ENCODE measurements at places on chromosomes 12 and 14.

DNA sequence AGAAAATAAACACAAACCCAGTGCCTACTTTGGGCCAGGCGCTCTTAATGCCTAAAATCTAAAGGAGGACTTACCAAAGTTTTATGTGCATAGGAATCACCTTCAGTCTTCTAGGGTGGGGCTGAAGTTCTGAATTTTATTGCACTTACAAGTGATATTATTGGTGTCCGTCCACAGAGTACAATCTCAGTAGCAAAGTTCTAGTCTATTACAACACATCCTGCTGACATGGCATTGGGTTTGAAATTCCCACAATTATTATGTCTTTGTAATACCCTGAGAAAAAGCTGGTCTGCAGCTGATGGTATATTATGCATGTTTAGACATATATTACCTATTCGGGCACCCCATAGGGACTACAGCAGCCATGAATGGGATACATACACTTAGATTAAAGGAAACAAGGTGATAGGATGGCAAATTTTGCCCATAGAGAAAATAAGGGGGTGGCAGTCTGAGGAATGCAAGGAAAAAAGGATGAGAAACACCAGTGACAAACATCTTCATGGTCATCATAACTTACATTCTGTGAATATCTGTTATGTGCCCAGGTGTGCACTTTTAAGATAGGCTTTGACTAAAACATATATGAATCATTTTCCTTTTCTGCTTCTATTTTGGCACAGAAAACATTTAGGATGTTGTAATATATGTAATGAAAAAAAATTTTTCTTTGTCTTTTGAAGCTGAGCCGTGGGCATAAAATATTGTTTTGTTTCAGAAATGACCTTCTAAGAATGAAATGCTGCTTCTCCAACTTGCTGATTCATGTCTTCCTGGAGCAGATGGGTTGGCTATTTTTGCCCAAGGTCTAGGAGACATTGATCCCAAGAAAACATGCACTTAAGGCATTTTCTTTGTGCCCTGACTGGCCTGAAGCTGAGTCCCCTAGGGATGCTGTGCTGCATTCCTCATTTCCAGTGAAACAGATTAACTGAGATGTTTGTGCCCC is 27.2 kb upstream of the ALG10 start:
- DNase-seq: no peak

- peak; percentile 100 for DNase-seq
Observed at GRCh38 chr12:119369907-119370546, 35.5 kb downstream of the CCDC60 start.

GRCh38 chr12:40168868-40169267 is 55.9 kb upstream of the LRRK2 start:
- DNase-seq: no peak

- DNase-seq: no peak
Observed at GRCh38 chr14:74784634-74785033, 21.5 kb downstream of the YLPM1 start.

- DNase-seq: peak; percentile 67
Observed at GRCh38 chr12:53750812-53751335, 905 bp downstream of the CISTR start.

- no peak for DNase-seq
Observed at GRCh38 chr14:103109535-103110441, 13.5 kb upstream of the TNFAIP2 start.

DNA sequence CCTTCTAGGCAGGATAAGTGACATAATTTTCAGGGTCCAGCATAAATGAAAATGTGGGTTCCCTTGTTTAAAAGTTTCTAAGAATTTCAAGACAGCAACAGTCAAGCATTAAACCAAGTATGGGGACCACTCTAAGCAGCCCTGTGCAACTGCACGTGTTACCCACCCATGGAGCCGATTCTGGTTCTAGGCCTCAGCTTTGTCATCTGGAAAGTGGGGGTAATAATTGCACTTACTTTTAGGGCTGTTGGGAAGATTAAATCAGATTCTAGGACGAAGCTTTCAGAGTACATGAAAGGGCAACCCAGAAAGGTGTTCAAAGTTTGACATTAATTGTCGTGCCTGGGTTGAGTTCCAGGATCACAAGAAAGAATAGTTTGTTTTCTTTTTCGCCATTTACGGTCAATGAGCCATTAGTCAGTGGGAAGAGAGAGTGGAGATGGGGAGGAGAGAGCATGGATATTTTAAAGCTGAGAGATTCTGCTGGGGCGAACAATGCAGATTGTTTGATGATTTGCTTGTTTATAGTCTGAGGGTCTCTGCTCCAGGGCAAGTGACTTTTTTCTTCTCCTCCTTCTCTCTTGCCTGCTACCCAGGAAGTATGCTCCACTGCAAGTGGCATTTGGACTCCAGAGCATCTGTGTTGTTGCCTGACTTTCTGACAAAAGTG is 10.7 kb upstream of the PPFIBP1 start:
- no peak for DNase-seq

- DNase-seq: no peak
Observed at GRCh38 chr14:60277605-60278190, 28.7 kb downstream of the PPM1A start.

DNA sequence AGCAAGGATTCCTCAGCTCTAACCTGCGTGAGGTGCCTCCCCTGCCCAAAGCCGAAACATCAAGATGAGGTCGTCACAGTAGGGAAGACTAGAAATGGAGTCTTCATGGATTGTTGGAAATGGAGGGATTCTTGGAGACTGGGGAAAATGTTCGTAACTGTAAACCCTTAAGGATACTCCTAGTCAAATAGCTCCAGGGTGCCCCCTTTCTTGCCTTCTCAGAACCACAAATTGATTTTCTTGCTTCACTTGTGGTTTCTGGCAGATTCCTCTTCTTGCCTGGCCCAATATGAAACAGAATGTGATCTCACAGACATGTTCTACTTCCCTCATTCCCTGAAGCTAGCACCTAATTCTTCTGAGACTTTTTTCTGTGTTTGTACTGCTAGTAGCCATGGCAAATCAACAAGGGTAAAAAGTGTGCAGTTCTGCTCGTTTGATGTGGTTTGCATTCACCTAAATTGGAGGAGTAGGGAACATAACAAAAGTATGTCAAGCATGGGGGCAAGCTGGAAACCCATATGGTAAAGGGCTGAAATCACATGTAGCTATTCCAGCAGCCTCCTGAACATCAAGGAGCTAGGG is 332.0 kb downstream of the PAWR start:
- DNase-seq: no peak

- DNase-seq: no peak
Observed at GRCh38 chr12:59763835-59764234, 168.0 kb downstream of the SLC16A7 start.

DNA sequence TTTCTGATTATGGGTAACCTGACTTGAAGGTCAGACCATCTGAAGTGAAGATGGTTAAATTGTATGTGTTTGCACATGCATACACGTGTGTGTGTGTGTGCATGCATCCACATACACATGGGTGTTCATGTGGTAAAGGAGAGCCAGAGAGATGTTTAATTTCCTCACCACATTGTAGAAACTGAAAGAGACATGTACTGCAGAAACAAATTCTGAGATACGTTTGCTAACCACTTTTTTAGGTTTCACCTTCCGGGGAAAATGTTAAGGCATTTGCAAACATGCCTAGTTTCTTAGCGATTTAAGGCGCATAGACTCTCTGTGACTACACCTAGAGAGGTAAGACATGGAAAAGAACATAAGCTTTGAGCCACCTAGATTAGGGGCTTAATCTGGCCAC is 362.9 kb downstream of the RAD51B start:
- DNase-seq: no peak

DNA sequence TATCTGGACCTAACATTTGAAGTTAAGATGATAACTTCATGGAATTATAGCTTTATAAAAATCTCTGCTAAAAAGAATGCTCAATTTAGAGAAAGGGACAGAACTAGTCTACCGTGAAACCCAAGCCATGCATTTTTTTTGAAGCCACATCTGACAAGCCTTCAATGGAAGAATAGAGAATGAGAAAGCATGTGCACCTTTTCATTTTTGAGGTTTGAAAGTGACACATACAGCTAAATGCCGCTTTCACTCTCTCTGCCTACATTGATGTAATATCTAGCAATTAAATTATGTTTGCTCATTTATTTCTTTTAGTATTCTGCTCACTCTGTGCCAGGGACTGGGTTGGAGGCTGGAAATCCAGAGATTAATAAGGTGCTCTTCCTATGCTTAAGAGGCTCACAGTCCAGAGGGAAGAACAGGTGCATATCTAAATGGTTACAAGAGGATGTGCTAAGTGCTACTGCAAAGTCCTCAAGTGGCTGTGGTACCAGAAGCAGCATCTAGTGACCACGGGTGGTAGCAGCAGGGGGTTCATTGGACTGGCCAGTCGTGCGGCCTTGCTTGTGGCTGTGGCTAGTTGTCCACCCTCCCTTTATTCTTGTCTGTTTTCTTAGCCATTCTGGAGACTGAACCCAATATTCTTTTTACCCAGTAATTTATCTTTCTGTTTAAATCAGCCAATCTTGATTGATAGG is 60.4 kb downstream of the PPP1R36 start:
- DNase-seq: peak; percentile 87

GRCh38 chr14:104972301-104973134 is 5.7 kb downstream of the AHNAK2 start:
- no peak for DNase-seq

DNA sequence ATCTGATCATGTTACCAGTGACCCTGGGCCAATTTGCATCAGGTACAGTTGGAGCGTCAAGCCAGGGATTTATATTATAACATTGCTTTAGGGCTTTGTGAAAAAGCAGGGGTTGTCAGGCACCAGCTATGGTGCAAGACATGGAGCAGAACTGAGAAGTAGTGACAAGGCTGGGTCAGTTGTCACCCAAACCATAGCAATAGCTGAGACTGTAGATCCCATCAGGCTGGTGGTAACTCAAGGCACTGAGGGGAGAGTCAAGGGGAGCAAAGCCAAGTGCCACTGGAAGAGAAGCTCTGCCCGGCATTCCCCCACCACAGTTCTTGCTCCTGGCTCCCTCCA is 16.9 kb downstream of the BCL2L14 start:
- DNase-seq: no peak

- no peak for DNase-seq
Observed at GRCh38 chr14:95699412-95699811, 13.2 kb downstream of the TCL1B start.

GRCh38 chr12:62705846-62706245 is 229.1 kb downstream of the PPM1H start:
- DNase-seq: no peak

GRCh38 chr14:105207460-105207901 is 26.4 kb upstream of the NUDT14 start:
- DNase-seq: no peak

GRCh38 chr12:117002051-117002817 is 91.5 kb downstream of the FBXW8 start:
- DNase-seq: no peak
